ENCODE measurements at places on chromosomes 11 and 22.

DNA sequence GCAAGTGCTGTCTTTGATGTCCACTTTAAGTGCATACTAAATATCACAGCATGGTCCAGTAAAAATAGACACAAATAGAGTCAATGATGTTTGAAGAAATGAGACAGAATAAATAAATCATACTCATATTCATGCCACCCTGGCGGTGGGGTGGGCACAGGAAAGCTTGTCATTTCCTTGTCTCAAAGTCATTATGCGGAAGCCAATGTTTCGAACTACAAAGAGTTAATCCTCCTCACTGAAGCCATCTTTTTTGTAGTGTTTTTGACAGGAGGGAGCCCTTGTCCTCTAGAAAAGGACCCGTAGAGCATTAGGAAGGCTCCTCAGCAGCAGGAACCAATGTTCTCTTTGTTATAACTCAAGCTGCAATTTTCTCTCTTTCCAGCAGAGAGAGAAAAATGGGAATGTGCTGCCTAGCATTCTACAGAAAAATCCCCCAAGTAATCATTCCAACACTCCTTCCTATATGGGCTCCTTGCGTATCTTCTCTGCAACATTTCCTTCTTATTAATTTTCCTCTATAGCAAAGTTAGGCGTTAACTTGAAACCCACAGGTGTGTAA, 30.6 kb downstream of the SC5D start:
- no peak overlapping the region for H3K27ac ChIP-seq
- no peaks in the 10 kb centered on the region for H3K4me1 ChIP-seq
- DNase-seq, result no peak
- no peak overlapping the region for H3K4me3 ChIP-seq
- no peaks in the 10 kb centered on the region for H3K36me3 ChIP-seq

DNA sequence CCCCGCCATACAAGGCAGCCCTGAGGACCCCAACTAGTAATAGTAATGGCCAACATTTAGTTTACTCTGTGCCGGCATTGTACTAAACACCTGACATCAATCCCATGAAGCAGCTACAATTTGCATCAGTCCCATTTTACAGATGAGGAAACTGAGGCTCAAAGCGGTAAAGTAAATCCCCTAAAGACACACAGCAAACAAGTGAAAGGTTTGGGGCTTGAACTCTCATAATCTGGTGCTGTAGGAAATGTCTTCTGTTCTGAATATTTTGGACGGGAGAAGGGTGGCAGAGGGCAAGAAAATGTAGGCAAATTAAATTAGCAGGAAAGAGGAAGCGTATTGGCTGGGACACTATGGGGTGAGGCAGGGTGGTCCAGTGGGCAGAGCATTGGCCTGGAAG, 160.3 kb upstream of the SYT13 start:
- no peaks in the 10 kb centered on the region for H3K36me3 ChIP-seq
- no peak overlapping the region for H3K4me3 ChIP-seq
- no peak overlapping the region for H3K27ac ChIP-seq
- no peaks in the 10 kb centered on the region for H3K27me3 ChIP-seq

DNA sequence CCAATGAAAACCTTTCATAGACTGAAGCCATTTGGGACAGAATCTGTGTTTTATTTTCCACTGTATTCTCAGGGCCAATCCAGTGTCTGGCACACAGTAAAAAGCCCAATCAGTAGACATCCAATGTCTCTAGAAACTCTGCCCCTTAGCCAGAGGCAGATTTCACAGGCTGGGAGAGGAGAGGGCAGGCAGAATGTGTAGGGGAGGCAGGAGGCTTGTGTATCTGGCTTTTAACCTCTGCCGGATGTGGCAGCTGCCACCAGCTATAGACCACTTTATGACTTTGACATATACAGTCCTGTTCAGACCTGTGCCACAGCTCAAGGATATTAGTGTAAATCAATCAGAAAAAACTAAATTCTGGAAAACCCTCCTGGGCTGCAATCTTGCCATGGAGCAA, 4.4 kb downstream of the EXPH5 start:
- no peak for DNase-seq
- peaks cover 7% of the 10 kb centered on the region for H3K4me1 ChIP-seq
- no peaks in the 10 kb centered on the region for H3K36me3 ChIP-seq
- H3K27ac ChIP-seq, result no peak overlapping the region
- H3K4me3 ChIP-seq, result no peak overlapping the region
- no peaks in the 10 kb centered on the region for H3K27me3 ChIP-seq

DNA sequence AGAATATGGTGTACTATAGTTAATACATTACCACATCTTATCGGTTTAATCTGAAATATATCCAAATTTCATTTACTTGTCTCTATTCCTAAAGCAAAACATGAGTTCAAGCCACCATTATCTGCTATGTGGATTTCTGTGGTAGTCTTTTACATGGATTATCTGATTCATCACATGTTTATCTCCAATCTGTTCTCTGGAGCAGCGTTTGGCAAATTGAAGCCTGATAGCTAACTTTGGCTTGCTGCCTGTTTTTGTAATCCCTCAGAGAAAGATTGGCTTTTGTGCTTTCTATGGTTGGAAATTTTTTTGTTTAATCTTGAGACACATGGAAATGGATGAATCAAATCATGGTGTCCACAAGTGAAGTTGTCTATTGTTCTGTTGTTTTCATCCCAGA, 274.3 kb downstream of the JRKL start:
- H3K27me3 ChIP-seq, result no peaks in the 10 kb centered on the region
- no peaks in the 10 kb centered on the region for H3K36me3 ChIP-seq
- no peak overlapping the region for H3K27ac ChIP-seq
- no peak for DNase-seq
- no peak overlapping the region for H3K4me3 ChIP-seq
- no peaks in the 10 kb centered on the region for H3K4me1 ChIP-seq

GRCh38 chr11:19864141-19865140, 151.8 kb downstream of the NAV2 start:
- no peak overlapping the region for H3K27ac ChIP-seq
- no peaks in the 10 kb centered on the region for H3K27me3 ChIP-seq
- peaks cover 36% of the 10 kb centered on the region for H3K4me1 ChIP-seq
